Bone marrow (tissue), 2 donors: ENCODE measurements at places on chromosomes 6 and 20.

DNA sequence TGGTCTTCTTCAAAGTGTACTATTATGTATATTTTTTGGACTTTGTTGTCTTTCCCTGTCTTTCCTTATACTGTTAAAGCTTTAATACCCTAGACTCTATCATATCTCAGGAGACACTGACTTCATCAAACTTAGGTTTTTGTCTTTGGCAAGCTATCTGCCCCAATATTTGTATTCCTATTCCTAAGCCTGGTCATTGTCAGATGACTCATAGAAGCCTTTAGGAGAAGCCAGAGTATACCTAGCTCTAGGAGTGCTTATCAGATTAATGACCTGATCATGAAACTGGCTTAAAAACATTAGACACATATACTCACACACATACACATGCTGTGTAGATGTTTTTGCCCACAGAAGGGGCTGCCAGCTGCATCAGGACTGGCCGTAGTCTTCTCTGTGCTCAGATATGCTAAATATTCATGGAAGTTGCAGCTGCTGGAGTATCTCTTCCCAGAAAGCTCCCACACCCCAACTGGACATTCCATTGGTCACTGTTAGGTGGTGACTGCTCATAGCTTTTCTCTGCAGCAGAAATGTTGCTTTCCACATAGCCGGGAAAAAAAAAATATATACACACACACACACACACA is 102.0 kb downstream of the ANKS1A start:
- no peak for DNase-seq

GRCh38 chr6:110769923-110770322 is 45.3 kb downstream of the CDK19 start:
- DNase-seq: no peak

DNA sequence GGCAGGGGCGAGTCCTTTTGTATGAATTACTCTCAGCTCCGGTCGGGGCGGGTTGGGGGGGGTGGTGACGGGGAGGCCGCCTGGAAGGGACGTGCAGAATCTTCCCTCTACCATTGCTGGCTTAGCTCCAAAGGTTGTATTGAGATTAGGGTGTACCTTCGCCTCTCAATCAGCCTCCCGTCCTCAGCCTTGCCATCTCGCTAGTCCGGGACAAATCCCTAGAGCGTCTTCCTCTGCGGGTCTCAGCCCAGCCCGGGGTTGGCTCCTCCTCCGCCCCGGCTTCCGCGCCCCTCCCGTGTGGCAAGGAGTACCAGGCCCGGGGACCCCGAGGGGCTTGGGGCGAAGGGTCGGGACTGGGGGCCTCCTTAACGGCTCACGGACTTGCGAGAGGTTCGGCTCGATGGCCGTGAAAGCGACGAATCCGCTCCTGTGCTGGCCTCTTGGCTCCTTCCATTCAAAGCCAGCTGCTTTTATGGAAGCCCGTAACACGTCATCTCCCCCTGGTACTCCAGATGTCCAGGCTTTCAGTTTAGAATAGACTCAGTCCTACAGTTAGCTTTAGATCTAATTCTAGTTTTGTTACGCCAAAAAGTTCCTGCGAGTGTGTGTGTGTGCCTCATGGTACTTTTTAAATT is 636 bp upstream of the EEF1A1 start:
- DNase-seq: peak; percentile 72

- no peak for DNase-seq
These were observed 12.3 kb upstream of the CBFA2T2 start for GRCh38 chr20:33477386-33478234.

DNA sequence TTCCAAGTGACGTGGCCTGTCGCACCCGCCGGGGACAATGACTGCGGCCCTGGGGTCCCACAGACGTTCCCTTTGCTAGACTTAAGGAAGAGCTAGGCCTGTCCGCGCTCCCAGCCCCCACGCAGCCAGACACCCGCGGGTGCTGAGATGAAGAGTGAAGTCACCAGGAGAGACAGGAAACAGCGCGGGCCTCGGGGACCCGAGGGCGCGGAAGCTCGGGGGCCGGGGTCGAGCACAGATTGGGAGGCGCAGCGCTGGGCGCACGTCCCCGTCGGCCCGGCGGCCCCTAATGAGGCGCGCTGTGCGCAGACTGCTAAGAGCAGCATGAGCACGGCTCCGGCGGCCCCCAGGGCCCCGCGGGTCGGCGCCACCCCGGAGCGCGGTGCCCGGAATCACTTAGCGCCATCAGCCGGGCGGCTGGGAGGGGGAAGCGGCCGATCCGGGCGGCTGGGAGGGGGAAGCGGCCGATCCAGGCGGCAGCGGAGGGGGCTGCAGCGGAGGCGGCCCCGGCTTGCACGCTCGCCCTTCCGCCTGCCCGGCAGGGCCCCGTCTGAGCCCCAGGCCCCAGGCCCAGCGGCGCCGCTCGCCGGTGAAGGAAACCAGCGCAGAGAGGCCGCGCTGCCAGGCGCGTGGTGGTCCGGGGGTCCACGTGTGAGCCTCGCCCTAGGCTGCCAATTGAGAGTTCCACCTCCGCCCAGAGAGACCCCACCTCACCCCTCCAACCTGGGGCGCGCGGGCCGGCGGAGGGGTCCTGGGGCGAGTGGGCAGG is 8.3 kb upstream of the AVP start:
- peak; percentile 83 for DNase-seq
